ENCODE measurements at places on chromosomes 7 and 10.

DNA sequence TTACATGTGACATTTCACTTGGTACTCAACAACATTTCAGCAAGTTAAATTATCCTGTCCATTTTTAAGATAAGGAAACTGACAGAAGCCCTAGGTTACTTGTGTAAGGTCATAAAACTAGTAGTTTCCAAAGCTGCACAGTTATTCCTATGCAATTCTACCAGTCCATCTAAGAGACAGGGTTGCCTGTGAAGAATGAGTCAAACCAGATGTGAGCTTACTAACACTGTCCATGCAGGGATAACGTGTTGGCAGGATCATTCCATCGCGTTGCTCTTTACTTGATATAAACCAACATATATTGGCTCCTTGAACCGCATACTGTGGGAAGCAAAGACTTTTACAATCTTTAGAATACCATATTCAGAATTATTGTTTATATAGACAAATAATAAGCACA is 280.9 kb upstream of the HGF start:
- no peak for DNase-seq

DNA sequence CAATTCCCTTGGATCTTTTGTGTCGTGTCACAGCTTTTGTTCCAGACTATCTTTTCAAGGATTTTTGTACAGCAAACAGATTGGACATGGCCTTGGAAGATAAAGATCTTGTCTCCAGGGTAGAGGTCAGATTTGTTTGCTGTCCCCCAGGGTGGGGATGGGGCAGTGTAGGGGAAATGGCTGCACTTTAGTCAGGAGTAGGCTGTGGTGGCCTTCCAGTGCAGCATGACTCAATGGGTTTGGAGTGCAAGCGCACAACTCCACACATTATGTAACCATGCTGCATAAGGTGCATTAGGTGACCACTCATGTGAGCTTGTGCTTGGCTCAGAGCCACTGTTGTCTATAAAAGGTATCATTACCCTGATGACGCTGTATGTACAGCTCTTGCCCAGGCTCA is 23.9 kb upstream of the ADAMTS14 start:
- no peak for DNase-seq

DNA sequence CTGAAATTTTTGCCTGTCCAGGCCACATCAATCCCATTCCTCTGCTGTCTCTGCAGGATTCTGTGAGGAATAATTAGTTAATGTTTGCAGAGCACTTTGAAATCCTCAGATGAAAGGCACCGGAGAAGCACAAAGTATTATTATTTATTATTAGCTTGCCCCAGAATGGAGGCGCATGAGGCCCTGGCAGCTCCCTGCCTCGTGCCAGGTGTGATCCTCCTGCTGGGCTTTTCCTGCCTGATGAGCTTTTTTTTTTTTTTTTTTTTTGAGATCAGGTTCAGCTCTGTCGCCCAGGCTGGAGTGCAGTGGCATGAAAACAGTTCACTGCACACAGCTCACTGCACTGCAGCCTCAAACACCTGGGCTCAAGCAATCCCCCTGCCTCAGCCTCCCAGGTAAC is 65.2 kb downstream of the TCF7L2 start:
- no peak for DNase-seq

- no peak for DNase-seq
Observed at GRCh38 chr7:33893377-33893776, 12.0 kb upstream of the BMPER start.

DNA sequence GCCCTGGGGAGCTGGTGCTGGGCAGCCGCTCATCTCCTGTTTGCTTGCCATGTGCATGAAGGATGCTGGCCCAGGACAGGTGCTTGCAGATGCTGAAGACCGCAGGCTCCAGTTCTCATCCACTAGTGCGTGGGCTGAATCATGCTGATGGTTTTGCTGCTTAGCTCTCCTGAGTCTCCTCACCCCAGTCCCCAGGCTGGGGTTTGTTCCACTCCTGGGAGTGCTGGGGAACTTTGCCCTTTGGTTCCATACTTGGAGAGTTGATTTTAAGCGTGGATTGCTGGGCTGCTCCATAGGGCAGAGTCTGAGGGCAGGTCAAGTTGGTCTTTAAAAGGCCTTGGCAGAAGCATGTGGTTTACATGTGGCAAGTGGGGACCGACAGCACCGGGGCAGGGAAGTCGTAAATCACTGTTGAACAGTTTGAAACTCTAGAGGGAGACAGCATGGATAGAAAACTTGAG is 9.1 kb downstream of the DYNC2I1 start:
- no peak for DNase-seq

- no peak for DNase-seq
Observed at GRCh38 chr10:48493083-48493871, 111.6 kb downstream of the ARHGAP22 start.

Data from stimulated activated CD4-positive, alpha-beta T cell treated with anti-CD3 and anti-CD28 coated beads, Interleukin-4, amount 100 ng/mL, for 4 hours (primary cell).